ENCODE measurements at places on chromosomes 12 and 14. TPM values are rescaled to one million over a fixed set of nuclear protein-coding genes. Genes with fewer than 3 reads are reported as not detected.

OR10G3 gene
- polyA plus RNA-seq: not detected

OR6C75 gene
- not detected for polyA plus RNA-seq

- DNase-seq: no peak
Observed at GRCh38 chr14:26138764-26139445, 458.9 kb downstream of the NOVA1 start.

PLBD1 gene
- 48.3 TPM for polyA plus RNA-seq

DNA sequence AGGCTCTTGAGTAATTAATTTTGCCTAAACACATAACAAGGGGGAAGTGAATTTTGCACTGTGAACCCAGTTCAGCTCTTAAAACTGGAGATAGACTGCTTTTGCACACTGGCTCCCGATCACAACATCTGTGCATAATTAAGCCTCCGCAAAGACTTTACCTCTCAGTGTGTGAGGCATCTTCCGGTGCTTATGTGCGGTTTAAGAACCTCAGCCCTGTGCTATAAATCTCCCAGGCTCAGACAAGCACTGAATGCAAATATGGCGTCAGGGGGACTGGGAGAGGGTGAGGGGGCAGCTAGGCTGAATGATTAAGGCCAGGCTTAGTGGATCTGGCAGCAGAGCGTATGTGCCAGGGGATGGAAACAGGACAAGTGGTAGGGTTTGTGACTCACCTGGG lies 103.3 kb downstream of the ADCK1 start:
- DNase-seq: no peak

GRCh38 chr12:49362077-49362476 lies 5.2 kb upstream of the SPATS2 start:
- no peak for DNase-seq

TAS2R31 gene
- polyA plus RNA-seq: 0.88 TPM

LRRC10 gene
- polyA plus RNA-seq: 0.09 TPM

KLRF2 gene
- not detected for polyA plus RNA-seq

MIS18BP1 gene
- polyA plus RNA-seq: 46.0 TPM

CEBPE gene
- polyA plus RNA-seq: 0.10 TPM

DNA sequence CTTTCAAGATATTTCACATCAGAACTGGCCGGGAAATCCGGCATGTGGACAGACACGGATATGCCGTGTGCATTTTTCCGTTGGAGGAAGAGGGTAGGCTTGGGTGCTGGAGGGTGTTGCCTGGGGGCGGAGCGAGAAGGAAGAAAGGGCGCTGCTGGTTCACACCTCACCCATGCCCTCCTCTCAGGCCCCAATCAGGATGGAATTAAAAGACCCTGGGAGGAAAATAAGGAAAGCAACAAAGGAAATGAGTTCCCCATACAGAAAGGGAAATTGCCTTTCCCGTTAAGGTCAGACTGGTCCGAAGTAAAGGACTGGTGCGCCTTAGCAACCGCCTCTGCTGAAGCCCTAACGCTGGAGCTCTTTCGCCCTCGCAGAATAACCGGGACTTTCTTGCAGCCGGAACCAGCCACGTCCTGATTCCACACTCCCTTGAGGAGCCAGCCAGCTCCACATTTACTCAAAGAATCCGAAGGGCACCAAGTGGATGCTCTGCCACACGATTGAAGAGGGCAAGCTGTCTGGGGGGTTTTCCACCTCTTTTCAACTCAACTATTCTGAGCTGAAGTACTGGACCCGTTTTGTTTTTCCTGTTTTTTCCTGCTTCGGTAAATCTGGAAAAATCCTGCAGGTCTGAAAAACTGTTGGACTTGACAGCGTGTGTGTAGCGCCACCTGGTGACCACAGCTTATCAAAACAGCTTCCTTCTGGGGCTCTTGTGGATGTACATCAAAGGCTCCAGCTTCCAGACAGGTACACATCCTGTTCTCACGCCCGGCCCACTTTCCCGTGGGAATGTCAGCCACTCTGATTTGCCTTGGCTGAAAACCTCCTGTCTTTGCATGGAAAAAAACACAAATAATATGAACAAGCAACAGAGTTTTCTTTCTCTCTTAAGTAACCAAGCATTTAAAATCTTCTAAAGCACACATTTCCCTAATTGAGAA lies 37.6 kb upstream of the BCL2L14 start:
- peak; percentile 87 for DNase-seq

DNA sequence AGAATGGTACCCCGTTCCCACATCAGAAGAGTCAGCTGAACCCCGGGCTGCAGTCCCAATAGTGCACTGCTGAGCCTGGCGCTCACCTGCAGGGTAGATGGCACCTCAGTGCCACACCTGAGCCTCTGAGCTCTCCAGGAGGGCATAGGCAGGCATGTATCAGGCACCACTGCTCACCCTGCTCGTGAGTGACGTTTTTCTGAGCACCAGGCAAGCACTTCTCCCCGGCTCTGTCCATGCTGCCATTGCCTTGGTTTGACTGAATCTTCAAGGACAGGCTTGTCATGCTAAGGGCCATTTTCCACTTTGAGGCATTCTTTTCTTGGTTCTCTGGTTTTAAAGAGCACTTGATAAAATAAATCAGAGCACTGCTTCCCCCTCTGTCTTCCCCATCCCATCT lies 161.6 kb upstream of the PRMT8 start:
- no peak for DNase-seq

RERG gene
- polyA plus RNA-seq: 30.9 TPM

DYRK4 gene
- 54.8 TPM for polyA plus RNA-seq

DNA sequence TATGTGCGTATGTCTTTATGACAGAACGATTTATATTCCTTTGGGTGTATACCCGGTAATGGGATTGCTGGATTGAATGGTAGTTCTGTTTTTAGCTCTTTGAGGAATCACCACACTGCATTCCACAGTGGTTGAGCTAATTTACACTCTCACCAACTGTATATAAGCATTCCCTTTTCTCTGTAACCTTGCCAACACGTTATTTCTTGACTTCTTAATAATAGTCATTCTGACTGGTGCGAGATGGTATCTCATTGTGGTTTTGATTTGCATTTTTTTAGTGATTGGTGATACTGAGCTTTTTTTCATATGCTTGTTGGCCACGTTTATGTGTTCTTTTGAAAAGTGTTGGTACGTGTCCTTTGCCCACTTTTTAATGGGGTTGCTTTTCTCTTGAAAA lies 49.7 kb downstream of the FRS2 start:
- DNase-seq: no peak

DNA sequence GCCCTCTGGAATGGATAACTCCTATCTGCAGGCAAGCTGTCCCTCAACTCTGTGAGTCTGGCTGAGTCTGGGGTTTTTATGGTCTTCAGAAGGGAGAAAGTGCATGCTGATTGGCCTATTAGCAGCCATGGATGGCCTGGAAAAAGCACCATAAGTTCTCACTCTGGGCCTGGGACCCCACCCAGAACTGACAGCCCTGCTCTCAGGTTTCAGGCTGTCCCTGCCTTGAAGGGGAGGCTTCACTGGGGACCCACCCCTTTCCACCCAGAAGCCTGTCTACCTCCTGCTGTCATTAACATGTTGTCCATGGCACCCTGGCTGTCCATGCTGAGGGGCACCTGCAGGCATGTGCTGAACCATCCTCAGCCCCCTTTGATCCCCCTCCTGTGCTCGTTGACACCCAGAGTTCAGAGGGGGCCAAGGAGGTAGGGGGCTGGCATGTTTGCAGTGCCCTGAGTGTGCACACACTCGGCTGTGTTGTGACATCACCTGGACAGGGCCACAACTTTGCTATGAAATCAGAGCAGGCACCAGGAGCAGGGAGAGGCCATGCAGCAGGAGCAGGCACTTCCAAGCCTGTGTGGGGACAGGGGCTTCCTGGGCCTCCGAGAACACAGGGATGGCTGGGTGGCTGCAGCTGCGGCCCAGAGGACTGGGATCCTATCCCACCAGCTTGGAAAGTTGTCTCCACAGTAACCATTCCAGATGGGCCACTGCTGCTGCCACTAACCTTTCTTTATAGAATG lies 84.7 kb downstream of the ACSS3 start:
- DNase-seq: no peak

DNA sequence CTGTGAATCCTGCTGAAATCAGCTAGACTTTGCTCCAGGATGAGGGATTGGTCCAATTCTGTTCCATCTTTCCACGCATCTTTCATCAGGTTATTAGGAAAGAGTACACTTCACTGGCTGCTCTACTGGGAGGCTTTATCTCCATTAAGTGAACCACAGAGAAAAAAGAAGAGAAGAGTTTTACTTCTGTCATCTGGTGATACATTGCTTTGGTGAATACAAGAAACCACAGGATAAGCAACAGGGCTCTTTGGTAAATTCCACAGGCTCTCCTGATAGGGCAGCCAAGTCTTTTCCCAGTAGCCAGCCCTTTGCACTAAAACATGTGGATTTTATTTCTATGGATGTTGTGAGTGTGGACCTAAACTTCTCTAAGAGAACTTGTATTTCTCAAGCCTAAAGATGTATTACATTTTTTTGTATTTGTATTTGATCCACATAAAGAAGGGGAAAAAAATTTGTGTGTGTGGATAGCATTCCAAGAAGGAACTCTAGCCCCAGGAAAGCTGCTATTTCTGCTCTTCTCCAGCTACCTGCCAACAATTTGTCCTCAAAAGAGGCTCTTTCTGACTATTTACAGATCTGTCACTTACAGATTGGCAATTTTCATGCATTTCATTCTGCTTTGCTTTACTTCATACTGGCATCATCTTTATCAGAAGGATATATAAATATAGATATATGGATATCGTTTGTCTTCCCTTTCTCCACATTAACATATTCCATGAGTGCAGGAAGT lies 1117.6 kb upstream of the TMEM132C start:
- no peak for DNase-seq

GRCh38 chr14:67317822-67318221 lies 41.8 kb downstream of the ATP6V1D start:
- DNase-seq: peak; percentile 11

DNA sequence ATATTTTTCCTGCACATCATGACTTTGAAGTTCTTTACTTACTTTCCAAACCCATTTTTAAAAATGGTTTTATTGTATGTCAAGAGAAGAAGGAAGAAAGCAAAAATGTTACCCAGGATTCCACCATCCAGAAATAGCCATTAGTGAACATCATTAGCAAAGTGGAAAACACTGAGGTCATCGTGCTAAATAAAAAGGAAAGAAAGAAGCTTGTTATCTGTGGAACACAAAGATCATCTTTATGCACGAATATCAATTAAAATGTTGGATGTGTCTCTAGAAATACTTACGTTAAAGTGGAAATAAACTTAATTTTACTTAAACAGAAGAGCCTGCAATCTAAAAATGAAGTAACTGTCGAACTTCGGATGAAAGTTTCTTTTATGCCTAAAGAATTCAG lies 27.3 kb downstream of the SFSWAP start:
- no peak for DNase-seq

- peak; percentile 8 for DNase-seq
Observed at GRCh38 chr12:125907351-125907750, 842.1 kb downstream of the AACS start.

CRIP1 gene
- polyA plus RNA-seq: 28.8 TPM

- peak; percentile 28 for DNase-seq
Observed at GRCh38 chr14:47675466-47676314, at the start of gene MDGA2. Gene MDGA2, minus strand, starts transcription at chr14:47675605.

AKAP5 gene
- polyA plus RNA-seq: 5.9 TPM

DNA sequence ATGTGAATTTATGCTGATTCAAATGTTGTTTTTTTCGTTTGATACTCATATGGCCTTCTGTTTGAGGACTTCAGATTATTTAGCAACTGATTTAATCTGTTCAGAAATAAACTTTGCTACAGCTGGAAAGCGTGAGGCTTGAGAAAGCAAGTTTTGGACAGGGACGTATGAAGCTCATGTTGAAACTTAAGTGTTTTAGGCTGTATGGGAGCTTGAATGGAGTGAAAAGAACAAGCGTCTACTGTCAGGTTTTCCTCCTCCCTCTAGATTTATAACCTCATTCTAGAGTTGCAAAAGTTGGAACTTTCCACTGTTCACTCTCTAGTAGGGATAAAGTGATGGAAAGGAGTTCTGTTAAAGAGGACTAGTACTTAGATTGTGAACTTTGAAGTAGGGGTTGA lies 1.0 kb downstream of the PRPF39 start:
- peak; percentile 27 for DNase-seq

RNF41 gene
- polyA plus RNA-seq: 43.8 TPM

- DNase-seq: no peak
Observed at GRCh38 chr14:68896132-68896531, 83.0 kb downstream of the ACTN1 start.

DNA sequence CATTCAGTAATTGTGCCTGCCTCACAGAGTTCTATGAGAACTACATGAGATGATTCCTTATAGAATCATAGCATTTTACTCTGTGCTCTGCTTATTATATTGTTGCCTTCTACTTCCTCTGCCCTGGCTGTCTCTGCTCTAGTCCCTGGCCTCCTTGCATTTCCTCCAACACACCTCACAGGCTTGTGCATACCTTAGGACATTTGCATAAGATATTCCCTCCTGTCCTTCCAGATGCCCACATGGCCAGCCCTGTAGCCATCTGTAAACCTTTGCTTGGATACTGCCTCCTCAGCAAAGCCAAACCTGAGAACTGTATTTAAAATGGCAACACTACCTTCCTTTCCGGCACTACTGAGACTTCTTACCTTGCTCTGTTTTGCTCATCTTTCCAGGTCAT lies 453.6 kb downstream of the NELL2 start:
- DNase-seq: no peak

DNA sequence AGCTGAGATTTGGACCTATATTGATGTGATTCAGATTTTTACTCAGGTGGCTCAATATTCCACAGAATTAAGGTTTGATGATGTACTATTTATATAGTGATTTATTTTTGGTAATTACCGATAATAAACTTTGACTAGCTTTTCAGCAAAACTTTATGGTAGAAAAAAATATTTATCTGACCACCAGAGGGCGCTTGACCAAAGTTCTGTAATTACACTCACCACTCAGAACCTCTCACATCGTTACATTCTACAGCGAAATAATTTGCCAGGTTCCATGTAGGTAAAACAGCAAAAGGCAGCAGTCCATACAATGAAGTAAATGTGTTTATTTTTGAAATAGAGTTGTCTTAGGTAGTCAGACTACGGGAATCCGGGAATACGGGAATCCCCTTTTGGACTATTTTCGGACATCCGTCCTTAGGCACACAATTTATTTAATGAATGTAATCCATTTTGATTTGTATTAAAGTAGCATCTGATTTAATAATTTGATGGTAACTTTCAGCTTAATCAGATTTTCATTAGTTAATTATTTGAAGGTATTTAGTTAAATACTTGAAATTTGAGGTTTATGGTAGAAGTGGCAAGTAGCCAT lies 143.0 kb upstream of the DDHD1 start:
- DNase-seq: peak; percentile 16

SRGAP1 gene
- 19.7 TPM for polyA plus RNA-seq

TMEM233 gene
- 1.4 TPM for polyA plus RNA-seq

GRCh38 chr14:53570411-53571387 lies 385.9 kb downstream of the BMP4 start:
- DNase-seq: no peak
